ENCODE measurements at places on chromosomes 11 and 22.

GRCh38 chr11:15194671-15195415, 80.1 kb downstream of the INSC start:
- DNase-seq, result no peak

DNA sequence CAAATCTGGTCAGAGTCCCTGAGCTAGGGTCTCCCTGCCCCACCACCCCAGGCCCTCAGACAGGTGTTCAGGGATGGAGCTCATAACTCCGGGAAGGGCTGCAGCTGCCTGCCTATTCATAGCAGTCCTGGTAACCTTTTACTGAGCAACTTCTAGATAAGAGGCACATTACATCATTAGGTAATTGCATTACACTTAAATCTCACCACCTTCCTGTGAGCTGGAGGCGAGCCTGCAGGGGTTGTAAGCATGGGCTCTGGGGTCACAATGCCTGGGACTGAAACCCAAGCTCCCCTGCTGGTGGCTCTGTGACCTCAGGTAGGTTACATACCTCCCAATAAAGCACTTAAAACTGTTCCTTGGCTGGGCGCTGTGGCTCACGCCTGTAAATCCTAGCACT, 22.5 kb downstream of the TP53I11 start:
- no peak for DNase-seq

- DNase-seq, result no peak
Measured at GRCh38 chr11:44400431-44400830, 90.5 kb upstream of the ALX4 start.

- DNase-seq, result no peak
Measured at GRCh38 chr11:120929090-120929489, 94.8 kb upstream of the TBCEL start.
